T-helper 17 cell (primary cell): ENCODE measurements at places on chromosomes 3 and 15. TPM values are rescaled to one million over a fixed set of nuclear protein-coding genes. Genes with fewer than 3 reads are reported as not detected.

The GTF2E1 gene
- total RNA-seq = 9.6 TPM

- no peaks in the 10 kb centered on the region for H3K27me3 ChIP-seq
- H3K4me3 ChIP-seq = no peak overlapping the region
- no peak for DNase-seq
- H3K27ac ChIP-seq = no peak overlapping the region
- H3K4me1 ChIP-seq = no peaks in the 10 kb centered on the region
Observed at GRCh38 chr3:1330107-1330506, 237.3 kb downstream of the CNTN6 start.

The PAQR9 gene
- not detected for total RNA-seq

- no peaks in the 10 kb centered on the region for H3K36me3 ChIP-seq
- peaks cover 15% of the 10 kb centered on the region for H3K4me1 ChIP-seq
- H3K4me3 ChIP-seq = no peak overlapping the region
- peaks cover 7% of the 10 kb centered on the region for H3K27me3 ChIP-seq
- H3K27ac ChIP-seq = no peak overlapping the region
- no peak for DNase-seq
Observed at GRCh38 chr15:70670680-70671079, 92.7 kb downstream of the UACA start.

The GOLGA6L7 gene
- not detected for total RNA-seq

The EOMES gene
- total RNA-seq = 0.55 TPM
